ENCODE measurements at places on chromosomes 5 and 9.

DNA sequence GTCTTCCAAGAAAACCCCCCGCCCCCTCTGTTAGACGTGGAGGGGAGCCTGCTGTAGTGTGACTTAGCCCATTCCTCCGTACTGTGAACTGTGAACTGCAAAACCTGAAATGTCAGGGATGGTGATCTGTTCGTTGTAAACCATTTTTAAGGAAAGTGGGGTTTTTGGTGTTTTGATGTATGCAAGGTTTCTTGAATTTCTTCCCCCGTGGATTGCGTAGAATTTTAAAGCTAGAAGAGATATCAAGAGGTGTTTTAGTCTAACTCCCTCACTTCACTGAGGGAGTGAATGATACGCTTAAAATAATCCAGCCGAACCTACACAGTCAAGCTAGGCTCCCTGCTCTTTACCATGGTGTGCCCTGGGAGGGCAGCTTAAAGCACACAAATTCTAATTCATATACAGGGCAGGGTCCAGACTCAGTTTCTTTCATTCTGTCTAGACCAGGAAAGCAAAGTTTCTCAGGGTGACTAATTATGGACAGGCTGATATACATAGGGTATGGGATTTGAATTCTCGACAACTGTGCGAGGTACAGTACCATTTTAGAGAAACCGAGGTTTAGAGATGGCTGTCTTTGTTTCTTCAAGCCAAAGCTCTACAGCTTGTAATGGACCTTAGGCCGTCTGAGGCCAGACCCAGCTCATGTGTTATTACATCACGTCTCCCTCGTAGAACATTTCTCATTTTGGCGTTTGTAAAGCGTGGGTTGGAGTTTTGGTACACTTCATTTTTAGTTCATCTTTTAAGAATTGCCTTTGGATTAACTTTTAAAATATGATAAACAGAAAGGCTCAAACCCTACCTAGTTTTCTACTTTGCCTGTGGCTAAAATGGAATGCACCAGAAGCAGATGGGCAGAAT is 2.7 kb downstream of the PTGER4 start:
- DNase-seq = no peak

- DNase-seq = no peak
Observed at GRCh38 chr9:72384710-72385485, 19.9 kb upstream of the ZFAND5 start.

DNA sequence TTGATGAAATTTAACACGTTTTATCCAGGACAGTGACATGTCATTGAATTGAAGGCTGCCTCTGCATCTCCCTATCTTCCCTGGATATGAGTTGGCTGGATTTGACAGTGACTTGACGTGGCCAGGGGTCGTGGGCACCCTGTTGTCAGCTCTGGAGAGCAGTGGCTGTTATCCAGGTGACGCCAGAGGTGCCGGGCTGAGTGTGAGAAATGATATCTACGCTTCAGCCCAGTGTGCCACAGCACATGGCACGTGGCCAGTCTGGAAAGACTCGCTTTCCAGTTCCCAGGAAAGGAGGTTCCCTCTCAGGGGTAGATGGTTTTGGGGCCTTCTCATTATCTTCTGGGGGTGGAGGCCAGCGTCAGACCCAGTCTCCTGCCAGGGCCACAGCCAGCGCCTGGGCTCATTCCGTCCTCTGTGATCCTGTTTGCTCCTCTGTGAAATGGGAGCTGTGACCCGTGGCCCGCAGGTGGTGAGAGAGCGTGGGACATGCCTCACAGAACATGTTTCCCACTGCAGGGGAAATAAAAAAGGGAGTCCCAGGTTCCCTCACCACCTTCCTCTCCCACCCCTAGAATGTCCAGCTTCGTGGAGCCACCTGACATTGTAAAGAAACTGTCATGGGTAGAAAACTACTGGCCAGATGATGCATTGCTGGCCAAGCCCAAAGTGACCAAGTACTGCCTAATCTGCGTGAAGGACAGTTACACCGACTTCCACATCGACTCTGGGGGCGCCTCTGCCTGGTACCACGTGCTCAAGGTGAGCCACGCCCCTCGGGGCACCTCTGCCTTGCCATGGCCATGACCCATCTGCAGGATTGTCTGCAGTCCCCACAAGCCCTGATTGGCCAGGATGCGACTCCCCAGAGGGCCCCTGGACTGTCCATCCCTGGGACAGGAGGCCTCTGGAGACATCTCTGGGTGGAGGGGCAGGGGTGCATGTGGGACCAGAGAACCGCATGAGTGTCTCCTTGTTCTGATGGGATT is 76.5 kb downstream of the PHF2 start:
- DNase-seq = no peak

GRCh38 chr9:131477367-131477766 is 25.4 kb upstream of the POMT1 start:
- no peak for DNase-seq

GRCh38 chr9:119526698-119527097 is 157.5 kb upstream of the BRINP1 start:
- DNase-seq = no peak

Measured in fibroblast of upper back skin (primary cell).